Cortex of kidney (tissue), 1 donor: ENCODE measurements at places on chromosomes 3 and 15.

GRCh38 chr3:63960048-63960711 lies 48.0 kb upstream of the SCAANT1 start:
- no peak for DNase-seq

- no peak for DNase-seq
Measured at GRCh38 chr3:52774901-52775864, 2.2 kb upstream of the ITIH1 start.

- DNase-seq = no peak
Measured at GRCh38 chr3:35635926-35636683, 3.2 kb upstream of the ARPP21 start.

DNA sequence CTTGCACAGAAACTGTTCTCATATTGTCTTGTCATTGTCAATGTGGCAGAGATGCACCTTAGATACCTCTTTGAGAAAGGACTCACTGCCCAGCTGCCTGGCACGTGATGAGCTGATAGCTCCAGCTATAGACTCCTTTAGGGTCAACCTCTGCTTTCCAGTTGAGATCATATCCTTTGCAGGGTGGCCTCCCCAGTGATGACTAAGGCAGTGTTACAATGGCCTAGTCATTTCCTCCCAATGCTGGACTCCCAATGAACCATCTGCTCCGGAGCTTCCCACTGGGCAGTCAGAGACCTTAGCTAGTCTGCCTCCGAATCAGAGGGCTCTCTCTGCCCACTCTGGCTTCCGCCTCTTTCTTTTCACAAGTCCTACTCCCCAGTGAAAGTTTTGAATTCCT lies 79.5 kb downstream of the CHRD start:
- no peak for DNase-seq

DNA sequence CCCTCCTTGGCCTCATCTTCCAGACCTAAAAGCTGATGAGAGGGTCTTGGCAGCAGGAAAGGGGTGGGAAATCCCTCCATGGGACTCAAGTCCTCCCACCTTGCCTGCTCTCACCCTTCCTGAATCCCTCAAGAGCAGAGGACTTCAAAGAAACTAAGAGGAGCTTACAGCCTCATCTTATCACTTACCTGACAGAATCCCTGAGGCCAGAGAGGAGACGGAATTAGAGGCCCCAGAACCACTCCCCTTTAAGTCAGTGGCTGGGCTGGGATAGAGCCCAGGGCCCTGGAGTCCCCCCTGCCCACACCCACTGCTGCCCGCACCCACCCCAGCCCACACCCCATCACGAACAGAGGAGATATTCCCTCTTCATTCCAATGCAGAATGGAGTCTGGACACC lies 15.2 kb downstream of the LOXL1 start:
- no peak for DNase-seq

DNA sequence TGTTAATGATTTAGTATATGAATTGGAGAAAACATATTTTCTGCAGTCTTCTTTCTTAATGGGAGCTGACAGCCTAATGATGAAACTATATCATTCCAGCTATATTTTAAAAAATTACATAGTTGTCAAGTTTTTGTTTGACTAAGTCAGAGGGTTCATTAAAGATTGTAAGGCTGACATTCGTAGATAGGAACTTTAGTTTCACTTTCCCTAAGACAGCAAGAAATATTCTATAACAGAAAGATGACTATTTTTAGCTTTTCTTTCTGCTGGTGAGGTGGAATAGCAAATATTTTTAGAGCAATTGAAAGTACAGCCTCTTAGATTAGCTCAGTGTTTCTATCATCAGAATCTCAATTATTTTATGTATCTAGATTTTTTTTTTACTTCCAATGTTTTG lies 60.2 kb downstream of the PIAS1 start:
- DNase-seq = no peak

DNA sequence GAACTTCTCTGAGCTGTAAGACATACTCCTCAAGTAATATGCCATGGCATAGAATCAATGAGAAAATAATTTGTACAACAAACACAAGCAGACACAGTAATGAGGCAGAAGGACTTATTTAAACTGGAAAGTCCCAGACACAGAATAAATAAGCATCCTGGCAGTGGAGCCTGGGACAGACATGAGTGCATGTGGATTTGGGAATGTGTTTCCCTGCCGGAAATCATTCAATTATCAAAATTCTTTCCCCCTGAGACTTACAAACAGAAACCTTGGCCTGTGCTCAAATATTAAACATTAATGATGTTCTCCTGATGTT lies 520.1 kb downstream of the ROBO1 start:
- no peak for DNase-seq

- no peak for DNase-seq
Measured at GRCh38 chr15:67089217-67090193, 24.1 kb downstream of the SMAD3 start.
